ENCODE measurements at places on chromosomes 16 and 17.

DNA sequence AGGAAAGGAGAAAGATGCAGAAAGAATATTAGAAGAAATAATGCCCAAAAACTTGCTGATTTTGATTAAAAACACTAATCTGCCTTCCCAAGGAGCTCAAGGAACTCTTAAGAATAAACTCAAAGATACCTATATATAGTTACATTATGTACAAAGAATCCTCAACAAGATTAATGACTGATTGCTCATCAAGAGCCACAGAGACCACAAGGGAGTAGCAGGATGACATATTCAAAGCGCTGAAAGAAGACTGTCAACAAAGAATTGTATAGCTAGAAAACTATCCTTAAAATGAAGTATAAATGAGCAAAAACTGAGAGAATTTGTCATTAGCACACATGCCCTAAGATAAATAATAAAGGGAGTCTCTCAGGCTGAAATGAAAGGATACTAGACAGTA, 6.2 kb downstream of the LPCAT2 start:
- no peak for DNase-seq

DNA sequence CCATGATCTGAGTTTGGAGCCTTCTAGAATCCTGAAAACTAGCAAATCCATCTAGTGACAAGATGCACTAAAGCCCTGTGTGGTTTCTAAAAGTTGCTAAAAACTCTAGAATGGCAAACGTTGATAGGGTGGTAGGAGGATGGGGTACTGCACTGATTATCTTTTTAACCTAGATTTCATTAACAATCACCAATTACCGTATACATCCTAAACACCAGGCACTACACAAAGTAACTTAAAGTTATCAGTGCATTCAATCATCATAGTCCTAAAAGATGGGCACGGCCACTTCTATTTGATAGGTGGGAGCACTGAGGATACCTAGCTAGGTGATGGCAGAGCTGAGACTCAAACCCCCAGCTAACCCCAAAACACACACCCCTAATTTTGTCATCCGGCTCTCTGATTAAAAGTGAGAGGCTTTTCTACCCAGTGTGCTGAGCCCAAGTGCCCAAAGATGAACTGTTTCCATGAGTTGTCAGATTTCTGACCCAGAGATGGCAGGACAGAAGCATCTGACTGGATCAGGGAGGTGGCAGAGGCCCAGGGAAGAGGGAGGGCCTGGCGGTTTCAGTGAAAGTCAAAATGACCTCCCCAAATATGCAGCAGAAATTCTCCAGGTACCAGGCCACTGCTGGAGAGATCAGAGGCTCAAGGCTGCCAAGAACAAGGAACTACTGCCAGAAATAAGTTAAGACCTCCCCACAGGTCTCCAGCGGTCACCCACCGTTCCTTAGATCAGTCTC, 396.8 kb downstream of the SOX9 start:
- no peak for DNase-seq

- DNase-seq, result no peak
Observed at GRCh38 chr17:2872282-2872681, 76.0 kb downstream of the RAP1GAP2 start.

DNA sequence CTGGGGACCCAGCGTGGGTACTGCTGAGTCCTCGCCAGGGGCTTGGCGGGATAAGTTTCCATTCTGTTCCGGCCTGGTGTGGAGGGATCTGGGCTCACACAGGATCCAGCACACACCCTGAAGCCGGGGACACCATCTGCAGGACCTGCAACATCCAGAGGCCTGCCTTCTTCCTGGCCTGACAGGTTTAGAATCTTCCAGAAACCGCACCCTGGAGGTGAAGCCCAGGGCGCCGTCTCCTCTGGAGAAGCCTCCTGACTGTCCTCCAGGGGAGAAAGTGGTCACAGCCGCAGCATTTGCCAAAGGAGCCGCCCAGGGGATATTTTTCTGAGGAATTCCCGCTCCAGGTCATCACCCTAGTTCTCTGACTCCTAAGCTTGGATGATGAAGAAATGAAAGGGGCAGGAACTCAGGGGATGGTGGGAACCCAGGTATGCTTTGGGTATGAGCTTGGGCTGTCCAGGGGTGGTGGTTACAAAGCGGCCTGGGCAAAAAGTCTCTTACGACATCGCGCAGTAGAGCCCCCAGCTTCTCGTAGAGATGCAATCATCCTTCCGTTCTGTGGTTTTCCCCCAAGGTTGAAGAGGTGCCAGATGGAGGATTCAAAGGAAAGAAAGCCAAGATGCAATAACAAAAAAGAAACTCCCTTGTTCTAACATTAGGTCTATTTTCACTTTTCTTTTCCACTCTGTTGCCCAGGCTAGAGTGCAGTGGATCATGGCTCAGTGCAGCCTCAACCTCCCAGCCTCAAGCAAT, 9.1 kb upstream of the CRISPLD2 start:
- DNase-seq, result peak; percentile 45

GRCh38 chr16:86364653-86365380, 145.5 kb upstream of the FOXF1 start:
- DNase-seq, result no peak

DNA sequence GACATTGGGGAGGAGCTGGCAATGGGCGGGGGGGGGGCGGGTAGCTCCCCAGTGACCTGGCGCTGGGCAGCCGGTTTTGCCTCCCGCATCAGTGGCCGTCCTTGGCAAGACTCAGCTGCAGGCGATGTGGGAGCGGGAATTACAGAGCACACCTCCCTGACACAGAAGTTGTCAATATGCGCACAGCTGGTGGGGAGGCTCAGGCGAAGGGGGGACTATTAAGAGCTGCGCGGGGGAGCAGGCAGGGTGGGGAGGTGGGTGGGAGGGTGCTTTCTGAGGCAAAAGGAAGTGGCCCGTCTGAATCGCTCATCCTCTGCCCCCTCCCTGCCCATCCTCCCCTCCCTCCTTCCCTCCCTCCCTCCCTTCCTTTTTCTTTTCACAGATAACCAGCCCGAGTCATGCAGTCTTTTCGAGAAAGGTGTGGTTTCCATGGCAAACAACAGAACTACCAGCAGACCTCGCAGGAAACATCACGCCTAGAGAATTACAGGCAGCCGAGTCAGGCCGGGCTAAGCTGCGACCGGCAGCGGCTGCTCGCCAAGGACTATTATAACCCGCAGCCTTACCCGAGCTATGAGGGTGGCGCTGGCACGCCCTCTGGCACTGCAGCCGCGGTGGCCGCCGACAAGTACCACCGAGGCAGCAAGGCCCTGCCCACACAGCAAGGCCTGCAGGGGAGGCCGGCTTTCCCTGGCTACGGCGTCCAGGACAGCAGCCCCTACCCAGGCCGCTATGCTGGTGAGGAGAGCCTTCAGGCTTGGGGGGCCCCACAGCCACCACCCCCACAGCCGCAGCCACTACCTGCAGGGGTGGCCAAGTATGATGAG, 44.0 kb downstream of the SREBF1 start:
- DNase-seq, result peak; percentile 50

GRCh38 chr17:52298881-52299280, 140.4 kb upstream of the CA10 start:
- no peak for DNase-seq

DNA sequence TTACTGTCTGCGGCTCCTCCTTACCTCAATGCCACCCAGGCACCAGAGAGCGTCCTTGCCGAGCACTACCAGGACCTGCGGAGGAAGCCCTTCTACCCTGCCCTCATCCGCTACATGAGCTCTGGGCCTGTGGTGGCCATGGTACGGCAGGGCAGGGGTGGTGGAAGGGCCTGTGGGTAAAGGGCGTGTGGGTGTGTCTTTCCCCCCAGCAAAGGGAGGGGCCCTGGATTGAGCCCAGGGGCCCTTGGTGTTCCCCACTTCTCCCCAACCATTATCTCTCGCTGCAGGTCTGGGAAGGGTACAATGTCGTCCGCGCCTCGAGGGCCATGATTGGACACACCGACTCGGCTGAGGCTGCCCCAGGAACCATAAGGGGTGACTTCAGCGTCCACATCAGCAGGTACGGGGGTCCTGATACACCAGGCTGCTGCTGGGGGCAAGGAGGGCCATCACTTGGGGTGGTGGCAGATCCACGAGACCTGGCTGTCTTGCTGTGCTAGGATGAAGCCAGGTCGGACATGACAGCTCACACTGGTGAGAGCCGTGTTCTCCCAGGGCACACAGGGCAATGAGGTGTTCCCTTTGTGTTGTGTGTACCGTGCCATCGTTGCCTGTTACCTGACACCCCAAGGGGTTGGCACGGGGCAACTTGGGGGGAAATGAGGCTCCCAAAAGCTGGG, 2.2 kb upstream of the DECR2 start:
- no peak for DNase-seq

GRCh38 chr17:73231395-73231794, 30.3 kb downstream of the CPSF4L start:
- DNase-seq, result peak; percentile 5

- no peak for DNase-seq
Observed at GRCh38 chr17:8621585-8621984, 8.9 kb downstream of the MYH10 start.

DNA sequence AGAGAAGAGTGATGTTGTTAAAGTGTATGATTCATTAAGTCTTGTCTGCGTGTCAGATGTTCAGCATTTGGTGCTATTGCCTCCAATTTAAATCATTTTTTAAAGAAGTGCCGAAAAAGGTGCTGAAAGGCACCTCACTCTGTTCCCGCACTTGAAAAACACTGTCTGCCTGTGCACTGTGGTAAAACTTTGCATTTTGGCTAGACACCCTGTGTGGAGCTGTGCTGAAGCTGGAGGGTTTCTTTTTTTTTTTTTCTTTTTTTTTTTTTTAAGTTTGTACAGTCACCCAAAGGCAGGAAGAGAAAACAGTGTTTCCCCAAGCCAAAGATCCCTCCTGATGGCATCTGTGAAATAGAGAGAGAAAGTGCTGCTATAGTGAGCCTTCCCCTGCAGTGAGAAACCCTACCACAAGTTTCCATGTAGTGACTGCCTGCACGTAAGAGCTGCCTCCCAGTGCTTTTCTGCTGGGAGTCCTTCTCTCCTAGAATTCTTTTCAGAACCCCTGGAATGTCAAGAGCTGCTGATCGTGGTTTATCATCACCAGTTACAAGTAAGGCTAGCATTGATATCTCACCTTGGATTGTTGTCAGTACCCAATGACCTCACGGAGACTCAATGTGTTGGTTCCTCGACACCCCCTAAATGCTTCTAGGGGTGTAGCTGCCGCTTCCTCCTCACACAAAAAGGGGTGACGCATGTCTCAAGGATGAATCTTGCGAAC, 116.0 kb upstream of the SOX9 start:
- no peak for DNase-seq

DNA sequence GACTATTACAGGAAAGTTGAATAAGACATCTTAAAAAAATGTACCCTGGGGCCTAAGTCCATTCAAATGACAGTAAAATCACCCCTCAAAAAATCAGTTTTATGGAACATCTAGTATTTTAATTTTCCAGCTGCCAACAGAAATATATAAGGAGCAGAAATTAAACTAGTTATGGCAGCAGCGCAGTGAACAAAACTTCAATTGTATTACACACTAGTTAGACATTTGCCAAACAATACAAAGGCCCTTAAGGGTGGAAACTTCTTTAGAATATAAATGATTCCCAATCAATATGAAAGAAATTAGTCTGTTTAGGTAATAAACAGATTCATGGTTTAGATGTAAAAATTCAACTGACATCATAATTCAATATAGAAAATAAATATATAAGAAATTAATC, 18.1 kb upstream of the RFFL start:
- DNase-seq, result no peak

- no peak for DNase-seq
Observed at GRCh38 chr17:59638553-59638952, 18.9 kb downstream of the CLTC start.

DNA sequence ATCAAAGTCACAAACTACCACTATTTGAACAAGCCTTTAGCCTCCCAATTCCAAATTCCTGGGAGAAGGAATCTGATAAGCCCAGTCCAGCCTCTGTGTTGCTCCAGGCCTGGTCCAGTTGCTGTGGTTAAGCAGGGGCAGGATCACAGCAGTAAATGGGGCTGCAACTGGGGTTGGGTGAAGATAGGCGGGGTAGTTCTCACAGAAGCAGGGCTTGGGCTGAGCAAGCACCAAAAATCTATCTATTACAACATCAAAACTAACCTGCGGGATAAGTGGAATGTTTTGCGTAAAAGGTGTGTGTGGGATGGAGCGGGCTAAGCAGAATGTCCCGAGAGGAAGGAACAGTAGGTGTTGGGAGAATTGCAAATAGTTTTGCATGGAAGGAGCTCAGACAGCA, 23.0 kb upstream of the RNF135 start:
- DNase-seq, result no peak

GRCh38 chr17:12974005-12974531, 43.8 kb downstream of the ELAC2 start:
- DNase-seq, result no peak

DNA sequence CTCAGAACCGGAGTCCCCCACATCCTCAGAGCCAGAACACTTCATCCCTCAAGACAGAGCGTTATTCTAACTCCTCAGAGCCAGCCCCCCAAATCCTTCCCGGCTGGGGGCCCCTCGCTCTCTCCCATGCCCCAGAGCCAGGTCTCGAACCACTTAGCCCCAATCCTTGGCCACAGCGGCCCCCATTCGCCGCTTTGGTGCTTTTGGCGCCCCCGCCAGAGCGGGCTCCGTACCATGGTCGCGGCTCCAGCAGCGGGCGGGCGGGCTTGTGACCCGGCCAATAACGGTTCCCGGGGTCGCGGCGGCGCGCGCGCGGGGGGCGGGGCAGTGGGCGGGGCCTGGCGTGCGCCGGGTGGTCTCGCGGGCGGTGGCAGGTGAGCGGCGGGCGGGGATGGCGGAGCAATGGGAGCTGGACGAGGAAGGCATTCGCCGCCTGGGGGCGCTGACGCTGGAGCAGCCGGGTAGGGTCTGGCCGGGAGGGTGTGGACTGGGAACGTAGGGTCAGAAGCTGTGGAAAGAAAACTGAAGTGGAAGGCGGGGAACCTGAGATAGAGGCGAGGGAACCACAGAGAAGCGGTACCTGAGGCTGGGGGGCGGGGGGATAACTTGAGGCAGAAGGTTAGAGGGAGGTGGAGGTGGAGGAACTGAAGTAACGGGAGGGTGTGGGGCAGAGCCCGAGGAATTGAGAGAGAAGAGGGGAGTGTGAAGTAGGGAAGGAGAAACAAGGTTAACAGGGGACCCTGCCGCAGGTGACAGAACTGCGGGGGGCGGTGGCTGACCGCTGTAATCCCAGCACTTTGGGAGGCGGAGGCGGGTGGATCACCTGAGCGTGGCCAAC, at the start of the genes KCTD19 and LRRC36:
Gene KCTD19 (minus strand): TSS at position 270 of the 838 bp plus-strand sequence. CDS start 34 bp downstream, at position 236.
Gene LRRC36 (plus strand): TSS at position 344 of the 838 bp plus-strand sequence. CDS start 48 bp downstream, at position 392.
- DNase-seq, result peak; percentile 85

Data from stimulated activated naive CD8-positive, alpha-beta T cell treated with anti-CD3 and anti-CD28 coated beads, Interleukin-15, amount 100 ng/mL, for 72 hours (primary cell).